ENCODE measurements at places on chromosomes 3 and 15.

GRCh38 chr3:110193074-110193473 lies 855.7 kb upstream of the DPPA4 start:
- DNase-seq: no peak

DNA sequence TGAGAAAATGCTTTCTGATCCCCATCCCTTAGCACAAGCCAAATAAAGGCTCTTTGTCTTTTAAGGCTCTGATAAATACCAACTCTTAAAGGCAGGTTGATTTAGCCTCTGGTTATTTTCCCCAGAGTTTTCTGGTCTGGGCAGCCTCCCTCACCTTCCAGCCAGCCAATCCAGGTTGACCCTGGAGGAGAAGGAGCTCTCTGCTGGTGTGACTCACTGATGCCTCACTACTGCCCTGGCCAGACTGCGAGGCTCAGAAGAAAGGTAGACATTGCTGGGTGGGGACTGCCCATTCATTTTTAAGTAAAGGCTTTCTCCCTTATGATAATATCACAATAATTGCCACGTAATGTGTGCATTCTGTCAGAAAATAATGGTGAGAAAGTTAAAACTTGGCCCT lies 37.1 kb downstream of the SLCO3A1 start:
- no peak for DNase-seq

DNA sequence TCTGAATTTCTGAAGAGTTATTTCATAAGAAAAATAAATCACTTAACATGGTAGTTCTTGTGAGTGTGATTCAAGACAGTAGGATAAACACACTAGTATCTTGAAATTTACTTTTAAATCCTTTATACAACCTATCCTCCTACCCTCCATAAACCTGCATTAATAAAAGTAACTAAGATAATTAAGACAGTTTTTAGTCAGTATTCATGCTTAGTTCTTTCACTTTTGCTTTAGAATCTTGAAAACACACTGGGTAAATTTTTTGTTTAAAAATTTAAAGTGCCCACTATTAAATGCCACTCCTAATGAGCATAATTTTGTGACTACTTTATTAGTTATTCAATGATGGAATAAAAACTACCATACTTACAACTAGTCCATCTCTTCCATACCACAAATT lies 28.8 kb downstream of the GOLIM4 start:
- no peak for DNase-seq

- DNase-seq: no peak
Observed at GRCh38 chr3:142149673-142149992, 289 bp upstream of the TFDP2 start.

DNA sequence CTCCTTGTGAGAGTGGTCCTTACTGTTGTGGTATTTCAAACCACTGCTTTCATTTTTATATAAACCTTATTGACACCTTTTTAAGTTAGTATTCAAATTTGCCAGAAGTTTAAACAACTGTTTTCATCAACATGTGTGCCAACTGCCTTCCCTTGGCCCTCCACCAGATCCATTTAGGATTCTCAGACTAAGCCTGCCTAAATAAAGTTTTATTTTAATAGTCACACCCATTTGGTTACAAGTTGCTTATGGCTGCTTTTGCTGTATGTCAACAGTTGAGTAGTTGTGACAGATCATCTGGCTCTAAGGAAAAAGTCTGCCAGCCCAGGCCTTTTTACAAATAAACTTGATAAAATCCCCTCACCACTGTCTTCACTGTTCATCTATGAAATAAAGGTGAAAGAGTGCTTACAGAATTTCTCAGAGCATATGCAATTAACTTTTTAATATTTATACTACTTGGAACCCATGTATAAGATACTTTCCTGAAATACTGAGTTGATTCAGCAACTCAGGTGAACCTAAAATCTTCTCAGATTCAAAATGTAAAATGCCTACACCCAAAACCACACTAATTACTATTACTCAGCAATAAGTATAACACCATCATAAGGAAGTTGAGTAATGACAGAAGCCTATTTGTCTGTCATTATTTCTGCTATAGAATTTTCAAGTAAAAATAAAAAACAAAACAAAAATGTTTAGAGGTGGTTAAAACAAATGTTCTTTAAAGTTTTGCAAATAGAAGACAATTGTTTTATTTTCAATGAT lies 35.1 kb downstream of the PEAK1 start:
- DNase-seq: no peak

GRCh38 chr3:98565237-98565643 lies 28.2 kb downstream of the CPOX start:
- DNase-seq: no peak

Measured in hypothalamus (tissue), 51 donors.